Foreskin keratinocyte (primary cell): ENCODE measurements at places on chromosomes 7 and 10. TPM values are rescaled to one million over a fixed set of nuclear protein-coding genes. Genes with fewer than 3 reads are reported as not detected.

The DPCD gene
- total RNA-seq: 29.4 and 32.0 TPM in 2 replicates

The LIPK gene
- not detected in 2 replicates for total RNA-seq

The PRLHR gene
- total RNA-seq: not detected in 2 replicates

The EGFR gene
- total RNA-seq: 156 and 161 TPM in 2 replicates

The PSD gene
- 0.14 and 0.24 TPM in 2 replicates for total RNA-seq

The NEUROG3 gene
- not detected in 2 replicates for total RNA-seq

The TSPAN13 gene
- 22.5 and 35.7 TPM in 2 replicates for total RNA-seq

The ENTPD1 gene
- total RNA-seq: not detected in 2 replicates

The WNT16 gene
- total RNA-seq: not detected in 2 replicates

The CYP2C9 gene
- not detected in 2 replicates for total RNA-seq

The ADARB2 gene
- not detected in 2 replicates for total RNA-seq

The DOCK4 gene
- 37.2 and 43.1 TPM in 2 replicates for total RNA-seq

The AUTS2 gene
- total RNA-seq: 7.4 and 9.8 TPM in 2 replicates

The JCAD gene
- total RNA-seq: under 0.01 and 0.03 TPM in 2 replicates

The CFAP43 gene
- 0.14 and 0.27 TPM in 2 replicates for total RNA-seq

The NUTM2A gene
- total RNA-seq: 1.3 and 1.7 TPM in 2 replicates

The FRMD4A gene
- 23.4 and 29.8 TPM in 2 replicates for total RNA-seq

The HHEX gene
- not detected in 2 replicates for total RNA-seq

The TMEM236 gene
- total RNA-seq: 0.63 TPM in 1 of 2 replicates, not detected in the other

The SFXN2 gene
- 11.8 and 14.3 TPM in 2 replicates for total RNA-seq

The ADAMTS14 gene
- 0.10 TPM in 1 of 2 replicates, not detected in the other for total RNA-seq

The LGI1 gene
- not detected in 2 replicates for total RNA-seq
